CD4-positive, alpha-beta T cell treated with Interleukin-21 for 1 hour (primary cell): ENCODE measurements at places on chromosomes 12 and 14.
A peak's percentile ranks its signal among the peaks of the same experiment; 100 is the strongest.

DNA sequence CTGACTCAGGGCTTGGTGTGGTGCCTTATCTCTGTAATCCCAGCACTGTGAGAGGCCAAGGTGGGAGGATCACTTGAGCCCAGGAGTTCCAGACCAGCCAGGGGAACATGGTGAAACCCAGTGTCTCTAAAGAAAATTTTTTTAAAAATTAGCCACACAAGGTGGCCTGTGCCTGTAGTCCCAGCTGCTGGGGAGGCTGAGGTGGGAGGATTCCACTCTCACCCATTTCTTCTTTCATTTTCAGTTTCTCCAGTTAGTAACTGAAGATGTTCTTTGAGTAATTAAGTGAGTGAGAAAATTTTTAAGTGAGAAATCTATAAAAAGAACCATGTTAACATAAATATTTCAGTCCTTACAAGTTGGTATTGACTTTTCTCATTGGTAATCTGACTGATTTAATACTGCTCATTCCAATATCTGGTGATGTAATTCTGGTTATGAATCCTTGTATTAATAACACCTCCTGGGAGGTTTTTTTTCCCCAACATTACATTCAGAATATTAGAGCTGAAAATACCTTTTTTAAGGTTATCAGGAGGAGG, 6.1 kb downstream of the METTL3 start:
- peak; percentile 40 for DNase-seq

GRCh38 chr12:125185740-125186470, 120.7 kb downstream of the AACS start:
- DNase-seq: peak; percentile 23

- no peak for DNase-seq
Measured at GRCh38 chr12:61385771-61386170, 874.4 kb upstream of the USP15 start.

GRCh38 chr12:26196421-26196716, 996 bp downstream of the SSPN start:
- no peak for DNase-seq

GRCh38 chr12:112170376-112170775, 45.0 kb downstream of the TRAFD1 start:
- peak; percentile 29 for DNase-seq

DNA sequence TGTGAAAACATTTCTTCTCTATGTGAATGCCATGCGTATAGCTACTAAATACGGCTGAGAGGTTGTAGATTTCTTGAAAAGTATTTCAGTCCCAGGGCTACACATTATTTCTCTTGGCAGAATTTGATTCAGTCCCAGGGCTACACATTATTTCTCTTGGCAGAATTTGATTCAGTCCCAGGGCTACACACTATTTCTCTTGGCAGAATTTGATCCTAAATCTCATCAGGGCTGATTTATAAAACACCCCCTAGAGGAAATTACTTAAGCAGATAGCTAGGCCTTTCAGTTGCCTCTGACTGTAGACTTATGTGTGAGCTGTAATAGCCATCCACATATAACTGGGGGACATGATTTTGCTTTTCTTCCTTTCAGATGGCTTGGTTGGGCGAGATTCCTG, 50.4 kb downstream of the AK7 start:
- DNase-seq: no peak
